ENCODE measurements at places on chromosomes 4 and X. TPM values are rescaled to one million over a fixed set of nuclear protein-coding genes. Genes with fewer than 3 reads are reported as not detected.

BEND4 gene
- 0.72 TPM for total RNA-seq

TCEAL6 gene
- total RNA-seq: not detected

CT45A2 gene
- not detected for total RNA-seq

FAM200B gene
- total RNA-seq: 6.0 TPM

PPBP gene
- not detected for total RNA-seq

GAB3 gene
- 3.6 TPM for total RNA-seq

PARM1 gene
- total RNA-seq: not detected

CENPVL3 gene
- not detected for total RNA-seq

TMEM150C gene
- total RNA-seq: not detected

PABPC5 gene
- total RNA-seq: not detected

DTHD1 gene
- 0.95 TPM for total RNA-seq

CXorf49 gene
- total RNA-seq: not detected

SPANXN4 gene
- not detected for total RNA-seq

GAGE12H gene
- not detected for total RNA-seq

NALF2 gene
- total RNA-seq: 0.88 TPM

RGN gene
- total RNA-seq: not detected

Data from activated CD4-positive, alpha-beta T cell treated with anti-CD3 and anti-CD28 coated beads, Interleukin-2, amount 10 ng/mL, durations not matched to agents 24 days and 14 days (primary cell).